ENCODE measurements at places on chromosomes 2 and 18.

DNA sequence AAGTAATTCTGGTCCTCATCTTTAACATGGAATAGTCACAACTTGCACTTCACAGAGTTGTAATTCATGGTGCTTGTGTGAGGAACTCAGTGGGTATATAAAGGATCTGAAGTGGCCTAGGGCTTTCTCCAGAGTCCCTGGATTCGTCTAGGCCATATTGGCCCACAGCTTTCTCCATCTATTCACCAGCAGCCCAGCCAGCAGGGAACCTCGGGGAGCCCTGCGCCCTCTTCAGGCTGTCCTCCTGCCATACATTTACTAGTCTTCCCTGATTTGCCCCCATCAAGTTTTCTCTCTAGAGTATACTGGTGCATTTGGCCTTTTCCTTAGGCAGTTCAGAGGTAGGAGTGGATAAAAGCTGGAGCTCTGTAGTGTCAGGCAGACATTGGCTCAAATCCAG lies 278.3 kb downstream of the MYCN start:
- no peak for DNase-seq

GRCh38 chr2:65320042-65320725 lies 92.6 kb downstream of the ACTR2 start:
- no peak for DNase-seq

GRCh38 chr2:85949280-85949679 lies 60.5 kb upstream of the ST3GAL5 start:
- no peak for DNase-seq

DNA sequence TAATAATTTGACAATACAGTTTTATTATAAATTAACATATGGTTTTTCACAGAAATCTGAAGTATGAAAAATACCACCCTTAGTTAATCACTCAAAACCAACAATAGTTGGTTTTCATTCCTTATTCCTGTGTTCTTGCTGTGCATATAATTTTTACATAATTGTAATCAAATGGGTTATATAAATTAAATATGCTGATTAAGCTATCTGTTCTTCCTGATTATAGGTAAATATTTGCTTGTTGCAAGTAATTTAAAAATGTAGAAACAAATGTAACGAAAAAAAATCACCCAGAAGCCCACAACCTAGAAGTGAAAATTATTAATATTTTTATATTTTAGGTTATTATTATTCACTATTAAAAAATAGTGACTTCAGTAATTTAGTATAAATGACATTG lies 98.3 kb downstream of the ZNF804A start:
- DNase-seq = no peak

DNA sequence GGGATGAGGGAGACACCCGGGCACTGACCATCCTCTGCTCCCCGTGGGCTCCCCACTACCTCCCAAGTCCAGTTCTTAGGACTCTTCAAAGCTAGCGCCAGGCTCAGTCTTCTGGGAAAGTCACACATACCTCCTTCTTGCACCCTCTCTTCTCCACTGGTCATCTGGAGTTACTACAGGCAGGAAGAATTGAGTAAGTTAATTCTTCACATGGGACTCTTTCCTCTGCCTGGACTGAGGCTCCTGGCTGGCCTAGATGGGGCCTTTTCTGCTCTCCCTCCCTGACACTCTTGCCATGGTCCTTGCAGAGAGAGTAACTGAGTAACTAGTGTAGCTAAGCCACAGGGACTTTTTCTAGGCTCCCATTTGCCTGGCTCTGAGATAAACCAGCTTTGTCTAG lies 96.5 kb upstream of the CELF4 start:
- DNase-seq = no peak

DNA sequence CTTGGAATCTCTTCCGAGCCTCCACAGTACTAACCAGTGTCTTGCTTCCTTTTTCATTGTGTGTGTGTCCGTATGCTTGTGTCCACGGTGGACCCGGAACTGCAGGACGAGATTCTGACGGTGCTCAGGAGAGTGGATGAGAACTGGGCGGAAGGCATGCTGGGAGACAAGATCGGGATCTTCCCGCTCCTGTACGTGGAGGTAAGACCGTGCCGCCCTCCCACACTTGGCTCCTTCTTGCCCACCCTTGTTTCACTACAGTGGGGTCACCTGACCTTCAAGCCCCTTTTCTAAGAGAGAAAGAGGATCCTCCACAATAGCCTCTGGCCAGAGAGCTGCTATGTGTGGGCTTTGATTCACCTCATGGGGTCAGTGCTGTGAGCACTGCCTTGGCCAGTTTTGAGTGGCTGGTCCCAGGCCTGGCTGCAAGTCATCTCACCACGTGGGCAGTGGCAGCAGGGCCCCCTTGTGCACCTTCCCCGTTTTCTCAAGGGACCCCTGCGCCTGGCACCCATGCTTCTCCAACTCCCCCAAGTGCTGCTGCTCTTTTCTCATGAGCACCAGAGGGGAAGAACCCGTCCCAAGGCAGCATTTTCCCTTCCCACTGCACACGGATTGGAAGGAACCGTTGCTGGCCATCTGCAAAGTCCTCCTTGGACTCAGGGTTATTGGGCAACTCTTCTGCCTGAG lies 242.1 kb downstream of the SEPTIN10 start:
- DNase-seq = no peak

GRCh38 chr2:136801661-136802060 lies 36.3 kb downstream of the THSD7B start:
- DNase-seq = no peak

Data from D721Med (cell line).